ENCODE measurements at places on chromosomes 12 and 14.

GRCh38 chr12:94272280-94272679, 123.9 kb downstream of the PLXNC1 start:
- DNase-seq = no peak

GRCh38 chr14:31549817-31550216, 11.4 kb upstream of the NUBPL start:
- no peak for DNase-seq

DNA sequence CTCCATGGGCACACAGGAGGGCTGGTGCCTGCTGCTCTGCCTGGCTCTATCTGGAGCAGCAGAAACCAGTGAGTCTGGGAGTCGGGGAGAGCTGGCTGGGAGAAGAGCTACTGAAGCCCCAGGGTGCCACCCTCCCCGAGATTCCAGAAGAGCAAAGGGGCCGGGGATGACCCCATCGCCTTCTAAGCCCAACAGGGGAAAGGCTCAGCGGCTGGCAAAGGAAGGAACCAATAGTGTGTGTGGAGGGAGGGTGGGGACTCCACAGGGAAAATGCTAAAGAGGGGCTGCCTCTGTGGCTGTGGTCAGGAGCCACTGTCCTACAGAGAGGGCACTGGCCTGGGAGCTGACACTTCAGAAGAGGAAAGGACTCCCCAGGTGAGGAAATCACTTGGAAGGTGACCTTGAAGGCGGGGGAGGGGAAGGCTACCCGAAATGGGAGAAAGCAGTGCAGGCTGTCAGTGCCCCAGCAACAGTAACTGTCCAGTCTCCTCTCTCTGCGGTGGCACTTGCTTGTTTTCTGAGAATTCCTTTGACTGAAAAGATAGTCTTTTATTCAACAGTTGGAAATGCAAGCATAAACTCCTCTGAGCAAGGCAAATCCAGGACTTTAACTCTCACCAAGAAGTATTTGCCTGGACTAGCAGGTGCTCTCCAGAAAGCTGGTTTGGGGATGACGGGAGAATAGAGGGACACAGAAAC, 552 bp downstream of the TAPBPL start:
- DNase-seq = peak; percentile 55

DNA sequence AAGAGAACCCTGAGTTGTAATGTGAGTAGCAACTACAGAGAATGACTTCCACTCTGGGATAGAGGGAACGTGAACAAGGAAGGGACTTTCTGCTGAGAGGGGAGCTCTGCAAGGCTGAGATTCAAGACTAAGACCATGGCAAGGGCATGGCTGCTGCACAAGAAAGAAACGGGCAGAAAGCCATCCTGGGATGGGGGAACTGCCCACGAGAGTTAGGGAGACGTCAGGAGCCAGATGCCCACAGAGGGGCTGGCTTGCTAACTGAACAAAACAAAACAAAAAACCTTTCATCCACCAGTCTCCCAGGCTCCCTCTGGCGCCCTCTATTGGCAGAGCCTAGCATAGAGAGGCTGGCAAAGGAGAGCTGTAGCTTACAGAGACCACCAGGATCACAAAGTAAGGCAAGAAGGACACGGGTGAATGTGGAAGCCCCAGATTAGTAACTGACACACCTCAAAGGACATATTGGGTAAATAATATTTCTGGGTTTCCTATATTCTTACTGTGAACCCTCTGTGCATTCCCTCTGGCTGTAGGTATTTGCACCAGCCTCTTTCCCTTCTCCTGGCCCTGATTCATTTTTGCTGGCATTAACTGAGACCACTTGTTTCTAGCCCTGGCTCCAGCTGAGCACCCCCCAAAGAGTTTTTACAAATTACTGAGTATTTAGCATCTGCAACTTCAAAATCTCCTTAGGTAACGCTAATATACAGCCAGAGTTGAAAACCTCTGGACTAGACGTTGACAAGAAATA, 338.3 kb downstream of the EMP1 start:
- peak; percentile 31 for DNase-seq

GRCh38 chr14:30225176-30225575, 297.5 kb upstream of the PRKD1 start:
- DNase-seq = no peak

GRCh38 chr14:53001787-53002378, 51.0 kb upstream of the FERMT2 start:
- no peak for DNase-seq

- no peak for DNase-seq
These were observed 56.4 kb downstream of the UBR7 start for GRCh38 chr14:93263416-93263815.

DNA sequence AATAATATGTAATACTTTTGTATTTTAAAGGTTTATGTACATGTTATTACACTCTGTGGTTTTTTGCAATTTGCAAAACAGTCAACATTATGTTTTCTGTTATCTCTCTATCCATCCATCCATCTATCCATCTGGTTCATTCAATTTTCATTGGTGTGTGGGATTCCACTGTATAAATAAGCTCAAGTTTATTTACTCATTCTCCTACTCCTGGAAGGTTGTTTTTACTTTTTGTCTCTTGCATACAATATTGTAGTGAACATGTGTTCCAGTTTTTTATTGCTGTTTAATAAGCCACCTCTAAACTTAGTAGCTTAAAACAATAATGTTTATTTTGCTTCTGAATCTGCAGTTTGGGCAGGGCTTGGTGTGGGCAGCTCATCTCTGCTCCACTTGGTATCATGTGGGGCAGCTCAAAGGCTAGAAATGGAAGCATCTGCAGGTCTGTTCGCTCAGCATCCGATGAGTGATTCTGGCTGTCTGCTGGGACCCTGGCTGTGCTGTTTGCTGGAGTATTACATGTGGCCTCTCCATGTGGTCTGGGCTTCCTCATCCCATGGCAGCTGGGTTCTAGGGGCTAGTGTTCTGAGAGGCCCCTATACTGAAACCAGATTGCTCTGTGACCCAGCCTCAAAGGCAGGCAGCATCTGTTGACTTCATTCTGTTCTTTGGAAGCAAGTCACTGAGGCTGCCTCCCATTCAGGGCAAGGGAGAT, 98.8 kb downstream of the SLC25A47 start:
- DNase-seq = no peak

DNA sequence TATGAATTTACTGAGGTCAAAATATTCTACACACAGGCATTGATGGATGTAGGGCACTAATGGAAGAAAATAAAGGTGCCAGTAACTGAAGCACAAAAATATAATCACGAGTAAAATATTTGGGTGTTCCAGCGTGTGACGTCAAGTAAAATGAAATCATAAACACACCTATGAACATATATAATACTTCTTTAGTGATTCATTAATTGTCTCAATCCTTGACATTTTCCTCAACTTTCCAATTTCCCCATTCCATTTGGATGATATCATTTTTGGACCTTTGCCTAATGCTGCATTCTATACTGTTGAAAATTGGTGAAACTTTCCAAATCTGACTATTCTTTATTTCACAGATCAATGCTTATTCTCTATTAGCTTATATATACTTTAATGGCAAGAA, 649.3 kb downstream of the GALC start:
- no peak for DNase-seq

- DNase-seq = no peak
These were observed 772.5 kb downstream of the DIO2 start for GRCh38 chr14:79438696-79439342.

GRCh38 chr14:25049568-25050268, at the start of gene STXBP6:
STXBP6 (minus strand) TSS chr14:25050147; CDS start chr14:24974818, 75,329 bp downstream.
- DNase-seq = peak; percentile 63

DNA sequence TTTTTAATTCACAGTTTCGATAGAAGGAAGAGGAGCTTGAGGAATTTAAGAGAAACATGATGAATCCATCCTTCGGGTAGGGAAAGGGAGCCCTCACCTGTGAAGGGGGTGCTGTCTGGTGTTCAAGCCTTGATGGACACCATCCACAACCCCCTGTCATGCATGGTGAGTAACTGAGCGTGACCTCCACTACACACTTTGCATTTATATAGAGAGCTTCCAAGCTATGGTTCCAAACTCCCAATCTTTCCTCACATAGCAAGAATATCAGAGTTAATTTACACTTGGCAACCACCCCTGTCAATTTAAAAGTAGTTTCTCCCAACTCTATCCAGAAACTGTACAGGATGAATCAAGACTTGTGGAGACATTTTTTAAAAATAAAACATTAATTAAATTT, 13.1 kb upstream of the NID2 start:
- no peak for DNase-seq

Data from NCI-H187 (cell line).